Bronchial epithelial cell (primary cell): ENCODE measurements at places on chromosomes 7 and 10. TPM values are rescaled to one million over a fixed set of nuclear protein-coding genes. Genes with fewer than 3 reads are reported as not detected.
A peak's percentile ranks its signal among the peaks of the same experiment; 100 is the strongest.

GRCh38 chr7:138961159-138961558, 20.0 kb downstream of the KIAA1549 start:
- DNase-seq = no peak

DNA sequence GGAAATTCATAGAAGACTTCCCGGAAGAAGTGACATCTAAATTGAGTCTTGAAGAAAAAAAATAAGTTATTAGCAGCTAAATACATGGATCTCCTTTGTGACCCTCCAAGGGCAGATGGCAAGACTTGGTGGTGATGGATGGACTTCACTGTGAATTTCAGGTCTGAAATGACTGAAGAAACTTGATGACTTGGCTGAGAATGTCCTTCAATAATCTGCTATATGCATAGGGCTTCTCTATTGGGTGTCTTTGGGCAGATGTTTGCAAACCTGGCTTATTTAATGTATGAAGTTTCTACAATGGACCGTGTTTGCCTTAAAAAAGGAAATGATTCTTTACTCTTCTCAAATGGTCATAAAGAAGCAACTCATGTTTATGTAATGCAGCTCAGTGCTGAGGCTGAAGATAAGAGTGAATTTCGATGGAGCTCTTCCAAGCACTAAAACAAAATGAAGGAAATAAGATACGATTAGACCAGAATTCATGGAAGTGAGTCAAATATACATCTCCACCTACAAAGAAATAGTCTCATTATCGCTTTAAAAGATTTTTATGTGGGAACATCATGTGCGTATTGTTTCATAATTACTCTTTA, 116.6 kb upstream of the WDR11 start:
- no peak for DNase-seq

DNA sequence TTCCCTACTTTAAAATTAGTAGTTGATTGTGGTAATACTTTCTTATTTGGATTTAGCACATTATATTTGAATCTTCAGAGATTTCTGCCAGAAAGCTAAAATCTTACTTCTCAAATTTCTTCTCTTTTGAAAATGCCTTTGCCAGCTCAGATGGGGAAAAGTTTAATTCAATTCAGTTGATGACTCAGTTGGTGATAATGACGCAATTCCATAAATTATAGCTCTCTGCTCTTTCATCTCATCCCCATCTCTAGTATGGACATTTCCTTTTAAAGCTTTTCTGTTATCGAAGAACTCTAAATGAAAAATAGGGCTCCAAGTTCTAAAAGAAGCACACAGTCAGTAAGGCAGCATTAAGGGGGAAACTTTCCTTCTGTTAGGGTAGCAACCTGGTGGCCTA, 25.5 kb downstream of the RNLS start:
- peak; percentile 55 for DNase-seq

DNA sequence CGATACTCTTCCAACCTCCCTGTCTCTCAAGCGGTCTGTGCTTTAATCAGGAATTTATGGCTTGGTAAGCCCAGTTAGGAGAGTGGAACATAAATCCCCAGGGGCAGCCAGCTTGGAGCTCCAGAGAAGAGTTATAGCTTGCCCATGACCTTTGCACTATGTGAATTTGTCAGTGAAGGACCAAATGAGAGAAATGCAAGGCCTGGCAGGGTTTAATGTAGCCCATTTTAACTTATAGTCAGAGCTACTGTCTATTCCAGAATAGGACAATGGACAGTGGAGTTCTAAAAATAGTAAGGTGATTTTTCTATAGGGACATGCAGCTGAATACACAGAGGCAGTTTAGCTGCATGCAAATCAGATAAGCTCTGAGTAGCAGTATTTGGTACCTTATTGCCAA, 142.6 kb upstream of the CAV2 start:
- DNase-seq = peak; percentile 22

GRCh38 chr7:67566101-67566500, 569.5 kb downstream of the TYW1 start:
- DNase-seq = no peak

DNA sequence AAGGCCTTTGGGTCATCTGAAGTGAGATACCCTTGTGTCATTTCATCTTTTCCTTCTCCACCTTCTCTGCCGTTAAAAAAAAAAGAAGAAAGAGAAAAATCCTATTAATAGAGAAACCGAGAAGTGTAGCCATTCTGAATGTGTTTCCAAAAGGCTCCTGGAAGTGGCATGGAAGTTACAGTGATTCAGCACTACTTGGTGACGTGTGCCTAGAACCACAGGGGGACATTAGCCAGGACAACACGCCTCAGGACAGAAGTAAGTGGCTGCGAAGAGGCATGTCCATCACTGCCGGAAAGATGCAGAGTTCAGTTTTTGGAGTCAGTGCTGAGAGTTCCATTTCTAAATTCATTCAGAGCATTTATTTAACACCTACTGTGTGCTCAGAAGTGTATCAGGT, 6.3 kb downstream of the HTRA1 start:
- DNase-seq = no peak

DNA sequence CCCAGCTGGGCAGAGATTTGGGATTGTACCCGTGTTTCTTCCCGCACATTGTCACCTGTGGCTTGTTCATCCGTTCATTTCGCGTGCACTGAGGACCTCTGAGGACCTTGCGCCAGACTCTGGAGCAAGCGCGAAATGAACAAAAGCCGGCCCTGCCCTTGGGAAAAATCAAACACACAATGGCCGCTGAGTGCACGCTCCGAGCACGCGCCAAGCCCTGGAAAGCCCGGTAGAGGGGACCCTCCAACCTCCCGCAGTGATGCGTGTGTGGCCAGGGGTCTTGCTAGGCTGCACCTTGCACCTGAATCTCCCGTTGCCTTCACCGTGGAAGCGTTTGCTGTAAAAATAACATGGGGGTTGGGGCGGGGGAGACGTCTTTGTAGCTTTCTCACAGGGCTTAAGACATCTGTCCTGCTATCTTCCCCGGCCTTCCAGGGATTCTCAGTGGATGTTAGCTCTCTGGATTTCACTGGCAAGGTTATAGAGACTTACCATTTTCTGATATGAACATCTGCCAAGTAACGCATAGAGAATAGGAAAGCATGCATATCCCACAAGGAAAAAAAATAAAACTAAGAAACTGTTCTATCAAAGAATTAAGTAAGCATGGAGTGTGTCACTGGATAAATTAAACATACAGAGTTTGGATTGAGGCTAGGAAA, 37.3 kb downstream of the ZNF777 start:
- peak; percentile 4 for DNase-seq

DNA sequence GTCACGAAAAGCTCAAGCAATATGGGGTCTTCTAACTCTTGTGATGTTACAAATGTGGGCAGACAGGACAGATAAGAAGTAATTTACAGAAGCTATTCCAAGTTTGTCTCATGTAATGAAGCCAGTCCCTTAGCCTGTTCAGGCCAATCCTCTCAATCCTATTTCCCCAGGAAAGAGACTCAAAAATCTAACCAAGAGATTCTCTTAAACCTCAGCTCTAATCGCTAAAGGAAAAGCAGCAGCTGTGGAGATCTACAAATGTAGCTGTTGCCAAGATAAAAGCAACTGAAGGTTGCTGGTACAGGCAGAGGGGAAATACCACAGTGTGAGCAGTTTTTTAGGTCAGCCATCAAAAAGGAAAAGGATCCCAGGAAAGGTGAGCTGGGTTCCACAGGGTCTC, 39.3 kb downstream of the ANK3 start:
- DNase-seq = no peak

DNA sequence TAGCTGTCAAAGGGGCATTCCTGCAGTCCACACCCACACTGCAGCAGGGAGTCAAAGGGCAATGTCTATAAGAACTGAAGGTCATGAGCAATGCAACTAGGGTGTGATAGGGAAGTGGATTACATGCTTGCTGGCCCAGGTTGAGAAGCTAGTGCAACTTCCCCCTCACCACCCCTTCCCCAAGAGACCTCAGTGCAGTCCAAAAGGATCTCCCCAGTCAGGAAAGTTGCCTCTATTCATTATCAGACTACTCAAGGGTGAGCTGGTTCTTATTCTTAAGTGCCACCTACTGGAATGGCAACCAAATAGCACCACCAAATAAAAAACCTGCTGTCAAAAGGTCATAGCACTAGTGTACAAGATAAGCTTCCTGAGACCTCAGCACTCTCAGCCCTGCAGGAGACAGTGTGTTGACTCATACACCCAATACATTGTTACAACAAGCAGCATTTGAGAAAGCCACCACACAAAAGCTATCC, 28.2 kb downstream of the MTERF1 start:
- peak; percentile 92 for DNase-seq

DNA sequence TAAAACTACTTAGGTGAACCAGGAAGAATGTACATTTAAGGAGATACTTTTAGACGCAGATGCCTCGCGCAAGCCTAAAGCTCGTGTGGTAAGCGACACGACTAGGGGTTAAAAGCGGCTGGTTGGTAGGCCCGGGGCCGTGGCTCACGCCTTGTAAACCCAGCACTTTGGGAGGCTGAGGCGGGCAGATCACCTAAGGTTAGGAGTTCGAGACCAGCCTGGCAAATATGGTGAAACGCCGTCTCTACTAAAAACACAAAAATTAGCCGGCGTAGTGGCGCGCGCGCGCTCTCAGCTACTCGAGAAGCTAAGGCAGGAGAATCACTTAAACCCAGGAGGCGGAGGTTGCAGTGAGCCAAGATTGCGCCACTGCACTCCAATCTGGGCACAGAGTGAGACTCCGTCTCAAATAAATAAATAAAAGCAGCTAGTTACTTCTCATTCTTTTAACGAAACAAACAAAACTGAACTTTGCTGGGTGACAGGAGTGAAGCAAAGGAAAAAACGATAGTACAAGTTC, 879 bp downstream of the NUDT5 start:
- peak; percentile 23 for DNase-seq

- no peak for DNase-seq
These were observed 35.6 kb downstream of the ANKRD16 start for GRCh38 chr10:5854131-5854475.

GRCh38 chr10:127044186-127044585, 139.0 kb downstream of the DOCK1 start:
- DNase-seq = peak; percentile 90

- DNase-seq = no peak
These were observed 99.7 kb downstream of the AVL9 start for GRCh38 chr7:32594965-32595490.

GRCh38 chr10:108808228-108808627, 1115.1 kb downstream of the XPNPEP1 start:
- no peak for DNase-seq

GRCh38 chr10:96415891-96416554, 57.2 kb upstream of the OPALIN start:
- DNase-seq = no peak

The SFTPA2 gene
- total RNA-seq = not detected in 2 replicates

The BMPER gene
- 0.13 and 0.26 TPM in 2 replicates for total RNA-seq

The PPP1R9A gene
- total RNA-seq = 0.79 and 1.0 TPM in 2 replicates

The FAM24B gene
- total RNA-seq = 7.9 and 11.1 TPM in 2 replicates

The TCERG1L gene
- not detected in 2 replicates for total RNA-seq

The ZNF488 gene
- under 0.01 and 0.13 TPM in 2 replicates for total RNA-seq
